Endodermal cell (in vitro differentiated cells): ENCODE measurements at places on chromosomes 12 and 14.
A peak's percentile ranks its signal among the peaks of the same experiment; 100 is the strongest.

GRCh38 chr12:58576081-58576480 lies 344.2 kb downstream of the LRIG3 start:
- no peak for DNase-seq

DNA sequence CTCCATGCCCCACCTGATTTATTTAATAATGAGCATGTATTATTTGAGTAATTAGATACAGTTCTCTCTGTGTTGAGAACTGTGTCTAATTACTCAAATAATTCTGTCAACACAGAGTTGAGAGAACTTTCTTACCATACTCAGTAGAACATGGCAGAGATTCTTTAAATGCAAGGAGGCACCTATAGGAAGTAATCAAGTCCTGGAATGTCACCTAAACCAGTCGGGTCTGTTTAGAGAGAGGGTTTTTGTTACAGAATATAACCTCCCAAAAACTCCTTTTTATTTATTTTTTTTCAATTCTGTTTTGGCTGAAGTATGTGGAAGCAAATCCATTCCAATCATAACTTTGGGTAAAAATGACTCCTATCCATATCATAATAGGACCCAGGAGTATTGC lies 37.5 kb upstream of the CIT start:
- no peak for DNase-seq

GRCh38 chr12:131249246-131250027 lies 295.7 kb downstream of the ADGRD1 start:
- DNase-seq: no peak

DNA sequence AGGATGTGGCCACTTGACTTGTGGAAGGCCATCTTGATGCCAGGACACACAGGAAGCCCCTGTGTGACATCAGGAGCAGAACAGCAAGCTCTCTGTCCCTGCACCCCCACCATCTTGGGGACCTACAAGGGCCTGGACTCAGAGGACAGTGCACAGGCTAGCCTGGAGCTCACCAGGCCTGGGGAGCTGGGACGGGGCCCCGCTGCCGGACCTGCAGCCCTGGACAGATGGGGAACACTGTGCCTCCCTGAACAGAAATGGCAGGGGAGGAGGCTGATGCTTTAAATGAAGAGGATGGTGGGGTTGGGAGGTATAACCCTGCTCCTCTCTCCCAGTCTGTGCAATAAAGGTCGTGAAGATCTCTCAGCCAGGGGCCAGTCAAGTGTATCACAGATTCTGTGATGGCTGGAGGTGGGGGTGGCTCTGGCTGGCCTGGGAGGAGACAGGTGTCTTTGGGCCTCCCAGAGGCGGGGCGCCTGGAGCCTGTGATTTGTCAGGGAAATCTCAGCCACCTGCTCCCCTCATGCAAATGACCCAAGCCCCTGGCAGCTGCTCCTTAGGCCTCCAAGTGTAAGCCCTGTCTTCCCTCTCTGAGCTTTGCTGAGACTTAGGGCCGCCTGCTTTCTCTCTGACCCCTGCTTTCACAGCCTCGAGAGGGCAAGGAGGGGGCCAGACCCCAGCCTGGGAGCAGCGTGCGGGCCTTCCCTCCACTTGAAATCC lies 1.1 kb upstream of the GNB3 start:
- DNase-seq: peak; percentile 87

- DNase-seq: peak; percentile 82
Observed at GRCh38 chr12:47307680-47308399, 228.1 kb upstream of the AMIGO2 start.
